Hindlimb muscle (tissue), 1 donor: ENCODE measurements at places on chromosomes 2 and 18. TPM values are rescaled to one million over a fixed set of nuclear protein-coding genes. Genes with fewer than 3 reads are reported as not detected.

DNA sequence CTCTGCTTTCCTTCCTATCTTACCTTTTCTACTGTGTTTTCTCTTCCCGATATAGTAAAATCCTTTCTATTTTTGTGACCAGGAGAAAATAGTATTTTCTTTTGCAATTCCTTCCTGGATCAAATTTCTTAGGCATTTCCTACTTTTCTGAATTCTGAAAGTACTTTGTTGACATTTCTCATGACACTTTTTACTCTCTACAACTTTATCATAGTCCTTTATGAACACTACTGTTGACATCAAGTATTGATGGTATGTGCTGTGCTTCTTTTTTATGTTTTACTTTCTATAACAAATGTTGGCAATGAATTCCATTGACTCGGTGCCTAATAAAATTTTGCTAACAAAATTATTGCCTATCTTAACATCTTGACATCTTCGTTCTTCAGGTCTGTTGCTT is 217.7 kb upstream of the TCF4 start:
- no peak for DNase-seq

GRCh38 chr2:167212014-167212648 is 323.9 kb downstream of the XIRP2 start:
- DNase-seq = peak; percentile 22

The HSBP1L1 gene
- 4.1 TPM for polyA plus RNA-seq

The ACADL gene
- polyA plus RNA-seq = 12.4 TPM

GRCh38 chr2:132621131-132621875 is 48.7 kb downstream of the LYPD1 start:
- DNase-seq = no peak

GRCh38 chr2:42086500-42086953 is 38.7 kb downstream of the PKDCC start:
- peak; percentile 75 for DNase-seq
